Mammary epithelial cell (primary cell): ENCODE measurements at places on chromosomes 11 and 22. TPM values are rescaled to one million over a fixed set of nuclear protein-coding genes. Genes with fewer than 3 reads are reported as not detected.

CCDC89 gene
- polyA plus RNA-seq = not detected

DNA sequence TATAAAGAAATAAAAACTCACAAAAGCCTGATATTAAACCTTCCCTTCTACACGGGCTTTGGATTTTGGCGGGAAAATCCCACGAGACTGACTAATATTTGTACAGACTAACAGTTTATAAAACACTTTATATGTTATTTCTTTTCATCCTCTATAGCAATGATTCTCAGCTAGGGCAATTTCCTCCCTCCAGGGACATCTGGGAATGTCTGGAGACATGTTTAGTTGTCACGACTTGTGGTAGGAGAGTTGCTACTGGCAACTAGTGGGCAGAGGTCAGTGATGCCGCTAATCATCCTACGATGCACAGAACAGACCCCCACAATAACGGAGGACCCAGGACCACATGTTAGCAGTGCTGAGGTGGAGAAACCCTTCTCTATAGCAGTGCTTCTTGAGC, 304.8 kb upstream of the PITPNB start:
- DNase-seq = no peak

- DNase-seq = no peak
These were observed 68.6 kb downstream of the BARX2 start for GRCh38 chr11:129444274-129444673.

DNA sequence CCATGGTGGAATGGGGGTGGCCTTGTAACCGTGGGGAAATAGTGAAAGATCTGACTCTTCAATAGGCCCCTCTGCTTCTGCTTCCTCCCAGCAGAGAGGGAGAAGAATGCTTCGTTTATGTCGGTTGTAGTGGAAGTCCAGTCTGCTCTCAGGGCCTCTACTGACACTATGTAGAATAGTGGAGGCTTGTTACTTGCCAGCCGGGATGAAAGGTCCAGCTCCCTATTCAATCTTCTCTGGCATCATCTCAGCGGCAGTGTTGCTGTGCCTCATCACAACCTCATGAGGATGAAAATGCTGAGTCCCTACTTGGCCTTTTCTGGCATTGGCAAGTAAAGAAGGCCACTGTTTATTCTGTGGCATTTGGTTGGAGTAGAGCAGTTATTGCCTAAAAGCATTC, 820.9 kb upstream of the TENM4 start:
- no peak for DNase-seq

DNA sequence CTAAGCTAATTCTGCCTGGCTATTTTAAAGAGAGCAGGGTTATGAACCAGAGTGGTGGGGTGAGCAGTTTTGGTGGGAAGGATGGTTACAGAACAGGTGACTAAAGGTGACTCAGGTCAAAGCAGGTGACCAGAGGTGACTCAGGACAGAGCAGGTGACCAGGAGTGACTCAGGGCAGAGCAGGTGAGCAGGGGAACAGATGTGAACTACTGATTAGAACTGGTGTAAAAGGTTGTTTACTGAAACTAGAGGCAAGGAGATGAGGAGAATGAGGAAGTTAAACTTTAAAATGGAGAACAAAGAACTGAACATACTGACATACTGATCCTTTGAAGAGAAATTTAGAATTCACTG, 15.4 kb upstream of the HYLS1 start:
- peak; percentile 32 for DNase-seq

DNA sequence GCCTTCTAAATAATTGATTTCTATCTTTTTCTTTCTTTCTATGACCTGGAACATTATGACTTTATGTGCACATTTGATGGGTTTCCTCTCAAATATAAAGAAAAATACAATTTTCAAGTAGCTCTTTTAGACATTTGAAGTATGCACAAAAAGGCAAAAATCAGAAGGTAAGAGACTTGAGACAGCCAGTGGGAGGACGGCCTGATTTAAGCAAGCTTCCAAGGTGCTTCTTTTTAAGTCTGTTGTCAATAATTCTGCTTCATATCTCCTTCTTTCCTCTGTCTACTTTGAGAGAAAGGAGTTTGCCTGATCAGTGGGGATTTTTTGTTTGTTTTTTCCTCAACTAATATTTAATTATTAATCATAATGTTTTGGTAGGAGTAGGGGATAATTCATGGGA, 188.2 kb upstream of the ARHGAP20 start:
- no peak for DNase-seq

ALG8 gene
- polyA plus RNA-seq = 38.8 TPM

DNA sequence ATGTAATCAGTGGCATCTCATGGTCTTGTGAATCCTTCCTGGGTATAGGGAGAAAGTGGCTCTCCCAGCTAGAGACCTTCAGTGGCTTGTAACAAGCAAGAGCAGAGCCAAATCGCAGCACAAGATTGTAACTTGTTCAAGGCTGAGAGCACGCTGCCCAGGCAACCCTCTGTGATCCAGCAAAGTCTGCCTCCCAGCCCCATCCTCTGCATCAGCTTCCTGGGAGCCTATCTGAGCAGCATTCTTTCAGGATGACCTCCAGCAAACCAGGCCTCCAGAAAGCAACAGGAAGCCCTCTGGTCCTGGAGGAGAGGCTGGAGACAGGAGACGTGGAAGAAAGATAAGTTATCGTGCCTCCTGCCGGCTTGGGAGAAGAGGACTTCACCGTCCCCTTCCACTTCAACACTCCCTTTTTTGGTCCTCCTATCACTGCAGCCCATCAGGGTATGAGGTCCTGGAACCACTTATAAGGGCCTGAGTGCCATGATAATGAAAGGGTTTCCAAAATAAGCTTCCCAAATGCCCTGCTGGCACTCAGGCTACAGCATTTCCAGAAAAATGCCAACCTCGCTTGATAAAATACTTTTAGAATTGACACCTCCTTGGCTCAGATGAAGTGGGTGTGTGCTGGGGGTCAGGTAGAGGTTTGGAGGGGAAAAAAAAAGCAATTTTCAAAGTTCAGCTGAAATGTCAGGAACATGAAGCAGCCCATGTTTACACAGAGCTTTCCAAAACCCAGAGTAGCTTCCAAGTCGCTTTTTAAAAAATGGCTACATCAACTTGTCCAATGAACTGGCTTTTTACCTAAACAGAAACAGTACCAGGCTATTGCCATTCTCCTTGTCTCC, 80.2 kb downstream of the PLEKHA7 start:
- DNase-seq = no peak

DNA sequence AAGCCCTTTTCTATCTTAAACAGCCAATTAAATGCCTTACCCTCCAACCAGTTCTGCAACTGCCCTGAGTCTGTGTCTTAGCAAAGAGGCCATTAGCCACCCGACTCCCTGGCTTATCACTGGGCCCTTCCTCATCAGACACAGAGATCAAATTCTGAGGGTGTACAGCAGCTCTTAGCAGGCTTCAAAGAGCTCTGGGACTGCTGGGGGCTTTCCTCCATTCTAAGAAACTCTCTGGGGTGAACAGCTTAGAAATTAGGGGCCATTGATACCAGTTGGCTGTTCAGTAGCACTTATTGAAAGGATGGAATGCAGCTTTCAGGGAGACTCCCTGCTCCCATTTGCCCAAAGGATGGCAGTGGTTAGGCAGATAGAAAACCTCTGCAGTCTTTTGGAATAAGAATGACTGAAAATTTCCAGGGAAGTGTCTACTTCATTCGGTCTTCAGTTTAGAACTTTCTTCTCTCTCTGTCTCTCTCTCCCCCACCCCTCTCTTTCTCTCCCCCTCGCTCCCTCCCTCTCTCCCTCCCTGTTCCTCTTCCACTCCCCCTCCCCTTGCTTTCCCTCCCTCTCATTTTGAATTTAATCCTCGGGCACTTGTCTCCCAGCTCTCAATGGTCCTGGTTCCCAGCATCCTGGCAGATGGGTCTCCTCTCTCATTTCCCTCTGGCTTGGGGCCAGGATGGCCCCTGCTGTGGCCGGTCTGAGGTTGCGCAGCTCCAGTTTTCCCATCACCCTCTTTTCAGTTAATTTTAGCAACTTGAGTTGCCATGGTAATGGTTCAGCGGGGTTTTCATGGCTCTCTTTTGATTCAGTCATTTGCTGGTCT, 76.4 kb downstream of the COMMD9 start:
- DNase-seq = no peak

- DNase-seq = no peak
These were observed 7.0 kb downstream of the DRD4 start for GRCh38 chr11:643849-644738.

DNA sequence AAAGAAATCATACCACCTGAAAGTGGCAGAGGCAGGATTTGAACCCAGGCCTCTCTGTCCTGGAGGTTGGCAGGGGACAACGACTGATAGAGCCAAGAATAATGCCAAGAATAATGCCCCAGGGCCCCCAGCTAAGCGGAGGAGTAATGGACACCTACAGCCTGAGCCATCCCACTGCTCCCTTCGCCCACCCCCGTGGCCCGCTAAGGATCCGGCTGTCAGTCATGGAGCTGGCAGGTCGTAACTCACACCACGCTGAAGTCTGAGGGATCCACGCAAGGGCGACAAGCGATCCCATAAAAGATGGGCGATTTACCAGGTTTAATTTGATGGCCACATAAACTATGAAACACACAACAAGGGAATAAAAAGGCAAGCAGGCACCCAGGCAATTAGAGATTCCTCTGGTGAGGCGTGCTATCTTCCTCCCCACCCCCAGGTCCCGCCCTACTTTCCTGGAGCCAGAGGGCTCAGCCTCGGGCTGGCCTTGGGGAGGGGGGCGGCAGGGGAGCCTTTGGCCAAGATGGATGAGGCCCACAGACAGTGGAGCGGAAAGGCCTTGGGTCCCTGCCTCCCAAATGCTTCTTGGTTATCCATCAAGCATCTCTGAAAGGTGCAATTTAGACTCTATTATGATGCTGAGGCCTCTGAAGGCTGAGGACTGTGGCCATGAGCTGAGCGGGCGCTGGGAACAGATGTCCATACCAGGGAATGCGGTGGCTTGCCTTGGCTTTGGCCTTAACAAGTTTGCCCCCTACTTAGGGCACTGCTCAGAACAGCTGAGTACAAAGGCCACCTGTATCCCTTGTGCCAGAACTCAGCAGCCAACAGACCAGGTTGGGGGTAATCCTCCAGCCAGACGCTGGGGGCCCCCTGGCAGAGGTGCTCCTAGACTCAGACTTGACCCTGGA, 55.2 kb downstream of the MACROD1 start:
- DNase-seq = no peak

GRCh38 chr11:104908186-104908531, 9.9 kb upstream of the CASP12 start:
- no peak for DNase-seq

SPI1 gene
- not detected for polyA plus RNA-seq

- no peak for DNase-seq
These were observed 9.3 kb downstream of the LGALS2 start for GRCh38 chr22:37570661-37570976.

CD3D gene
- polyA plus RNA-seq = not detected

ENTHD1 gene
- polyA plus RNA-seq = not detected

DNA sequence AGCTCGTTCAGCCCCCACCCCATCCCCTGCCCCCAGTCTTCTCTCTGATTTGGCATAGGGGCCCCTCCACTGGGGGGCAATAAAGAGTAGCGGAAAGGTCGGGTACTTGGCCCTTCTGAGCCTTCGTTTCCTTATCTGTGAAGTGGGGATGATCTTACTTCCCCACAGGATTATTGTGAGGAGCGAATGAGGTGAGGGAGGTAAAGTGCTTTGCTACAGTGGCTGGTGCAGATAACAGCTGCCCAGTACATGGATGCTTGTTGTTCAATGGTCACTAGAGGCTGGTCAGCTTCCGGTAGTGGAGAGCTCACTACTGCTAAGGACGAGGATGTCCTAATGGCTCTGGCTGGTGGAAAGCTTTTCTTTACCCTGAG, 101.2 kb downstream of the CEP164 start:
- no peak for DNase-seq

GRCh38 chr11:122160841-122161590, 45.0 kb upstream of the BLID start:
- DNase-seq = no peak

DNA sequence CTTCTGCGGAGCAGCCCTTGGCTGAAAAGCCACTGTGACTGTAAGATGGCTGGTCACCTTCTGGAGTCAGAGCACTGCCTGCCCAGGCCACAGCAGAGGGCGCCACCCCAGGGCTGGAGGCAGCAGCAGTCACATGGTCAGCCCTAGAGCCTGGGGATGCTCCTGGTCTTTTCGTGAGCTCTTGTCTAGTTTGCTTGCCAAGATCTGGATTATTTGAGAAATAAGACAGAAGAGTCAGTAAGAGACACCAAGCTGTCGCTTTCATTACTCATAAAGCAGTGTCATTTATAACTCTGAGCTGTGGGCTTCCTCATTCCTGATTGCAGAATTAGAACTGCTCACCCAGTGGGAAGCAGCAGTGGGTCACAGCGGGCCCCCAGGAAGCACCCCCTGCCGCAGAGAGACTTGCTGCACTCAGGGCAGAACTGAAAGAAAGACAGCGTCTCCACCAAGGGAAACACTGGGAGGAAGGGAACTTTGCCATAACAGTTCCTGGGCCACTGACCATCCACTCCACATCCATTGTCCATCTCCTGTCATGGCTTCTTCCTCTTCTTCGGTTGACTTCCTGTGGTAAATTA, 56.7 kb downstream of the PPP6R2 start:
- no peak for DNase-seq

DNA sequence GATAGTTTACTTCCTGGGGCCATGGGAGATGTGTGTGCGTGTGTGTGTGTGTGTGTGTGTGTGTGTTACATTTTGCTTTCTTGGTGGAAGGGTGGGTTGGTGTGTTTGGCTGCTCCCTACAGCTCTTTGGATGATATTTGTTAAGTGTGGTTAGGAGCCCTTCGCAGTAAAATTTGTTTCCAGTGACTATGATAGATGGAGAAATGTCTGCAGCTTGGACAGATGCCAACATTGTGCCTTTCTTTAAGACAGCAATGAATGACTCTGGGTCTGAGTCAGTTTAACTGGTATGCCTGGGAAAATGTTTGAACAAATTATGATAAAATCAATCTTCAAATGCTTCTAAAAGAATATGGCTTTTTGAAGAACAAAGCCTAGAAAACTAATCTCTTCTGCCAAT, 102.7 kb upstream of the TRPC6 start:
- peak; percentile 85 for DNase-seq

DNA sequence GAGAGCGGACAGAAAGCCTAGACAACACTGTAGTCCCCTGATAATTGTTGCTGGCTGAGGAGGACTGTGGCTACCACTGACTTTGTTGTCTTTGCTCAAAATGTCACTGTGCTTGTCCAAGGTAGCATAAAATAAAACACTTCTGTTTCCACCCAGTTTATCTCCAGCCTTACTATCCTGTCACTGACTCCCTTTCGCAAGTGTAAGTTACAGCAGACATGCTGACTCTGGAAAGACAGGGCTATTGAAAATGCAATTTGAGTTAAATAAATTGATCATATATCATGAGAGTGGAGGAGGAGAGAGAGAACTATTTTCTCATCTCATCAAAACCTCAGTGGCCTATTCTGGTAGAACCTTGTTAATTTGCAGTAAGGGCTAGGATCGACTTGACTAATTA, 138.0 kb upstream of the KIRREL3 start:
- DNase-seq = no peak
